Activated naive CD8-positive, alpha-beta T cell treated with anti-CD3 and anti-CD28 coated beads for 36 hours (primary cell): ENCODE measurements at places on chromosomes 7 and 10. TPM values are rescaled to one million over a fixed set of nuclear protein-coding genes. Genes with fewer than 3 reads are reported as not detected.

Gene GLI3
- not detected for total RNA-seq

DNA sequence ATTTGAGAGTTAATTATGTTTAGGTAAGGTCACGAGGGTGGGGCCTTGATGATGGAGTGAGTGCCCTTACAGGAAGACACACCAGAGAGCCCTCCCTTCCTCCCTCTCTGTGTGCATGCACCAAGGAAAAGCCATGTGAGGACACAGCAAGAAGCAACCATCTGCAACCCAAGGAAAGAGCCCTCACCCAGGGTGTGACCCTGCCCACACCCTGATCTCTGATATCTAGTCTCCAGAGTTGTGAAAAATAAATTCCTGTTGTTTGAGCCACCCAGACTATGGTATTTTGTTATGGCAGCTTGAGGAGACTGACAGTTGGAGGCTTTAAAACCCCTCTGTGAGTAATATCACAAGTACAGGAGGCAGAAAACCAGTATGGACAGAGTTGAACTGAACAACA is 15.0 kb upstream of the MCM10 start:
- DNase-seq: no peak

Gene LRRC61
- total RNA-seq: 26.1 TPM

Gene CREM
- 143 TPM for total RNA-seq

DNA sequence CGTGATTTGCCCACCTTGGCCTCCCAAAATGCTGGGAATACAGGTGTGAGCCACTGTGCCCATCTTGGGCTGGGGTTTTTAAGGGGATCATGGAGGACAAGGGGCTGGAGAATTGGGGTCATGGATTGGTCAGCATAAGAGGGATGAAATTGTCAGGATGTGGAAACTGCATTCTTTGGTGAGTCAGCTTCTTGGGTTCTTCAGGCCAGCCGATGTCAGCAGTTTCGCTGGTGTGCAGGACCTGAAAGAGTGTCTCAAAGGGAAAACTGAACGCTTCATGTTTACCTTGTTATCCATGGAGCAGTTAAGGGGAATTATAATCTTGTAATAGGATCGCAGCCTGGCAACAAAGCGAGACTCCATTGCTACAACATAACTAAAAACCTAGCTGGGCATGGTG is 13.0 kb downstream of the GALNT17 start:
- no peak for DNase-seq
